Spinal cord (tissue), 10 donors: ENCODE measurements at places on chromosomes 7 and 10.

DNA sequence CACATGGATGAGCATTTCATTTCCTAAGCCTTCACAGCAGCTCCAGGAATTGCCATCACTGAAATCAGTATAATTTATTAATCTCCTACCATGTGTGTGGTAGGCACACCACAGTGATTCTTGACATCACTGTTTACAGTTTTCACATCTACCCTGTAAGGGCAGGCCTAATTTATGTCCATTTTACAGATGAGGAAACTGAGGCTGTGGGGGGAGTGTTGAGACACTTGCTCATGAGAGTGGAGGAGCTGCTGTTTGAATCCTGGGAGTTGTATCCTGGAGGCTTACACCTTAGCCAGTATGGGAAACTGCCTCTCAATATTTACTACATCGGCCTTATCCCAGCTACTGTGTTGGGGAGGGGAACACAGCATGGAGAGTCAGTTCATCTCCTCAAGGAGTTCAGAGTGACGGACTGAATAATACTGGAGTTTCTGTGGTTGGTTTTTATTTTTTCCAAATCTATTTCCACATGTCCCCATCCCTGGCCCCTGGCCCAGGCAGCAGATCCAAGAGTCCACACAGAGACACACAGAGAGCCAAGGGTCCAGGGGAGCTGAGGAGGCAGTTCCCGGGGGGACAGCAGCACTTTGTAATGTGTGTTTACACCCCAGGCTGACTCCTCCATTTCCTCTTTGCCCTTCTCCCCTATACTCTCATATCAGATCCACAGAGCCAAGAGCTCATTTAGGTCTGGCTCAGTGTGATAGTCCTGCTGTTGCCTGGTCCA is 13.2 kb downstream of the UBTD1 start:
- no peak for DNase-seq

DNA sequence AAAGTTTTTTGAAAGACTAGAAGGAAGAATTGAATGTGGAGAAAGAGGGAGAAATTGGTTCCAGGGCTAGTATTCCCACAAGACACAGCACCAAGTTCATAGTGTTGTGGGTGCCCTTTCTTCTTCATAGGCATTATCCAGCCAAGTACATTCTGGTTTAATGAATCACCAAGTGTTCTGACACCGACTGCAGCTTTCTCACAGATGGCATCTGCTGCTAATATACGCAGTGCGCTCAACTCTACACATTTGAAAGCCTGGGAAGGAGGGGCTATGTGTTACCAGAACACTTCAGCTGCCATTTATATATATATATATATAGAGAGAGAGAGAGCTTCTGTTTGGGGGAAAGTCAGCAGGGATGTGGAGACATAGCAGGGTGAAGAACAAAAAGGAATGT is 1168.4 kb downstream of the GATA3 start:
- peak; percentile 55 for DNase-seq

GRCh38 chr10:127736915-127737562 is at the start of gene FOXI2:
TSS of gene FOXI2 (plus strand) at chr10:127737185. CDS start at chr10:127737274, 89 bp downstream.
- DNase-seq, result no peak

- no peak for DNase-seq
These were observed 8.7 kb downstream of the GPR146 start for GRCh38 chr7:1053002-1053411.

DNA sequence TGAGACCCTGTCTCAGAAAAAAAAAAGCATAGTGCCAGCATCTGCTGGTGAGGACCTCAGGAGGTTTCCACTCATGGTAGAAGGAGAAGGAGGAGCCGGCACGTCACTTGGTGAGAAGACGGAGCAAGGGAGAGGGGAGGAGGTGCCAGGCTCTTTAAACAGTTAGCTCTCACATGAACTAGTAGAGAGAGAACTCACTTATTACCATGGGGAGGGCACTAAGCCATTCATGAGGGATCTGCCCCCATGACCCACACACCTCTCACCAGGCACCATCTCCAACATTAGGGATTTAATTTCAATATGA is 62.9 kb upstream of the VKORC1L1 start:
- no peak for DNase-seq

- no peak for DNase-seq
These were observed 107.9 kb upstream of the GNAI1 start for GRCh38 chr7:80026766-80027165.

- DNase-seq, result no peak
These were observed 122.9 kb upstream of the FRMD4A start for GRCh38 chr10:14453593-14453992.

- DNase-seq, result peak; percentile 70
These were observed 323.8 kb downstream of the EXOC4 start for GRCh38 chr7:133576612-133577168.
